ENCODE measurements at places on chromosomes 6 and 20. TPM values are rescaled to one million over a fixed set of nuclear protein-coding genes. Genes with fewer than 3 reads are reported as not detected.

DNA sequence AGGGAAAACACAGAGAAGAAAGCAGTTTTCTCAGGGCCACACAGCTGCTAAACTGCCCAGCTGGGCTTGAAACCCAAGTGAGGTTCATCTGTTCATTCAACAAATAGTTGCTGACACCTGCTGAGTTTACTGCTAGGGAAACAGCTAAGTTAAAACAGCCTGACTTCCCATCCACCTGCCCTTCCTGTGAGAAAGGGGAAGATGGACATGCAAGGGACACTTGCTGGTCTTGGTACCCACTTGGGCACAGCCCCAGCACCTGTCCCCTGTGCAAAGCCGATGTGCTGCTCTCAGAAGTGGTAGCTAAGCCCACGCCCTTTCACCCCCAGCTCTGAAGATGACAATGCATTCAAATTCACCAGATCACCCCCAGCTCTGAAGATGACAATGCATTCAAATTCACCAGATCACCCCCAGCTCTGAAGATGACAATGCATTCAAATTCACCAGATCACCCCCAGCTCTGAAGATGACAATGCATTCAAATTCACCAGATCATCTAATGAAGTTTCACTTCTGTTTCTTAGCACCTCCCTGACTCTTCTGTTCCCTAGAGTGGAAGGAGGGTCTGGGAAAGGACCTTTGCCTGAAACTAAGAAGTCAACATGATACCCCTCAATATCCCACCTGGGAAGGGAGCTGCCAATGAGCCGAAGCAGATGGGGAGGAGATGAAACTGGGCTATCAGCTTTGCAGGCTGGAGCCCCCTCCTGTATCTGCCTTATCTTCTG lies 46.0 kb upstream of the TOP1 start:
- no peak for DNase-seq
- H3K27me3 ChIP-seq: no peaks in the 10 kb centered on the region
- H3K4me1 ChIP-seq: peaks cover 11% of the 10 kb centered on the region
- H3K27ac ChIP-seq: no peak overlapping the region
- H3K4me3 ChIP-seq: no peak overlapping the region

The ACTL10 gene
- 2.4 TPM for total RNA-seq

DNA sequence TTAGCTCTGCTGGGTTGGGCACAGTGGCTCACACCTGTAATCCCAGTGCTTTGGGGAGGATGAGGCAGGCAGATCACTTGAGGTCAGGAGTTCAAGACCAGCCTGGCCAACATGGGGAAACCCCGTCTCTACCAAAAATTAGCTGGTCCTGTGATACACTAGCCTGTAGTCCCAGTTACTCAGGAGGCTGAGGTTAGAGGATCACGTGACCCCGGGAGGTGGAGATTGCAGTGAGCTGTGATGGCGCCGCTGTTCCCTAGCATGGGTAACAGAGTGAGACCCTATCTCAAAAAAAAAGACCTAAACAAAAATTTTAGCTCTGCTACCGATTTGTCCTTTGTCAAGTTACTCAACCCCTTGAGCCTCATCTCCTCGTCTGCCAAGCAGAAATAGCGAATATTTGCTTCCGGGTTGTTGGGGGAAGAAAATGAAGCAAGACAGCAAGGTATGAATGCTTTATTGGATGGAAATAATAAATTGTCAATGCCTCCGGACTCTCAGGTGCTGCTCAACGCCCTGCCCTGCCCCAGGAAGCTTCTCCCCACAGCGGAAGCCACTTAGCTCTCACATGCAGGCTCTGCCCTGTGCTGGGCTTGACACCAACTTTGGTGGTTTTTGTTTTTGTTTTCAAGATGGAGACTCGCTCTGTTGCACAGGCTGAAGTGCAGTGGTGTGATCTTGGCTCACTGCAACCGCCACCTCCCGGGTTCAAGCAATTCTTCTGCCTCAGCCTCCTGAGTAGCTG lies 24.9 kb upstream of the ITCH start:
- H3K4me1 ChIP-seq: no peaks in the 10 kb centered on the region
- DNase-seq: no peak
- no peaks in the 10 kb centered on the region for H3K36me3 ChIP-seq
- H3K27ac ChIP-seq: no peak overlapping the region
- no peak overlapping the region for H3K4me3 ChIP-seq

The SIRPD gene
- total RNA-seq: not detected

DNA sequence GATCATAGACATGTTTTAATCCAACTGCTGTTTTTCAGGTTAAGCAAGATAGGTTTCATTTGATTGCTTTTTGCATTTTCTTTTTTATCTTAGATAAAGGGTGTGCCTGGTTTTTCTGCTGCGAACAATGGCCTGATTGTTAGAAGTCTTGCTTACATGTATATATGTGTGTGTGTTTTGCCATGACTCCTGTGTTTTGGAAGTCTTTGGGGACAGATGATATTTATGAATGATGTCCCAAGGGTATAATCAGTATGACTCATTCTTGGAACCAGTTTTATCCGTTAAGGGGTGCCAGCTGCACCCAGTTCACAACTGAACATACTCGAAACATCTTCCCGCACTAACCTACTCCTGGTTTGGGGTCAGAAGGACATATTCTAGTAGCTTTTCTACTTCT lies 230.1 kb upstream of the SUPT3H start:
- no peak for DNase-seq
- H3K4me1 ChIP-seq: peaks cover 23% of the 10 kb centered on the region
- no peaks in the 10 kb centered on the region for H3K27me3 ChIP-seq
- peak overlapping the region; percentile 75 for H3K27ac ChIP-seq
- peaks cover 9% of the 10 kb centered on the region for H3K36me3 ChIP-seq
- H3K4me3 ChIP-seq: no peak overlapping the region

GRCh38 chr20:11124849-11125505 lies 451.2 kb upstream of the JAG1 start:
- H3K36me3 ChIP-seq: no peaks in the 10 kb centered on the region
- no peak for DNase-seq
- no peak overlapping the region for H3K27ac ChIP-seq
- H3K27me3 ChIP-seq: no peaks in the 10 kb centered on the region

GRCh38 chr6:73180763-73181619 lies 44.3 kb downstream of the KHDC1L start:
- no peaks in the 10 kb centered on the region for H3K36me3 ChIP-seq
- no peaks in the 10 kb centered on the region for H3K27me3 ChIP-seq
- DNase-seq: no peak
- H3K4me1 ChIP-seq: peaks cover 4% of the 10 kb centered on the region
- no peak overlapping the region for H3K27ac ChIP-seq

GRCh38 chr6:43804550-43805223 lies 34.7 kb downstream of the VEGFA start:
- H3K36me3 ChIP-seq: no peaks in the 10 kb centered on the region
- no peak for DNase-seq
- H3K4me1 ChIP-seq: peaks cover 2% of the 10 kb centered on the region
- H3K27me3 ChIP-seq: no peaks in the 10 kb centered on the region
- H3K4me3 ChIP-seq: no peak overlapping the region

The NRSN1 gene
- not detected for total RNA-seq

The BPI gene
- total RNA-seq: not detected

The ENPP4 gene
- total RNA-seq: 7.3 TPM

DNA sequence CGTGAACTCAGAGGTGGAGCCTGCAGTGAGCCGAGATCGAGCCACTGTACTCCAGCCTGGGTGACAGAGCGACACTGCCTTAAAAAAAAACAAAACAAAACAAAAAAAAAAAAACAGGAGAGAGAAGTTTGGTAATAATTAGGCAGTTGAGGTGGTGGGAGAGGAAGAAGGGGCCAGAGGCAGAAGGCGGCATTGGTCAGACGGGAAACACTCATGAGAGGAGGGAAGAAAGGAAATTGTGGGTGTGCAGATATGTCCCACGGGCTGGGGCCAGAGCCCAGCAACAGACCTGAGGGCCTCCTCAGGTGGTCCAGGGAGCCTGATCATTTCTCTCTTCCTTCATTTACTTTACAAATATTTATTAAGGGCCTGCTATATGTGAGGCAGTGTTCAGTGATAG lies 20.0 kb downstream of the SULF2 start:
- H3K4me1 ChIP-seq: no peaks in the 10 kb centered on the region
- DNase-seq: no peak
- no peak overlapping the region for H3K4me3 ChIP-seq
- H3K36me3 ChIP-seq: no peaks in the 10 kb centered on the region

- H3K4me1 ChIP-seq: no peaks in the 10 kb centered on the region
- no peak overlapping the region for H3K27ac ChIP-seq
- DNase-seq: no peak
- peaks cover 5% of the 10 kb centered on the region for H3K36me3 ChIP-seq
- H3K4me3 ChIP-seq: no peak overlapping the region
Observed at GRCh38 chr6:136618086-136618485, 67.9 kb upstream of the MAP7 start.

GRCh38 chr6:33746651-33747100 lies at the start of gene IP6K3:
IP6K3 (minus strand) TSS chr6:33746905; CDS start chr6:33735476, 11,429 bp downstream.
- H3K27ac ChIP-seq: no peak within 1 kb of the TSS
- no peak for DNase-seq
- H3K27me3 ChIP-seq: peaks cover 5% of the 10 kb centered on the region
- no peak within 1 kb of the TSS for H3K4me3 ChIP-seq
- peaks cover 2% of the 10 kb centered on the region for H3K4me1 ChIP-seq

The PI3 gene
- not detected for total RNA-seq

GRCh38 chr6:12654514-12654913 lies 62.1 kb upstream of the PHACTR1 start:
- H3K4me3 ChIP-seq: no peak overlapping the region
- no peak for DNase-seq
- H3K27ac ChIP-seq: no peak overlapping the region

The VGLL2 gene
- total RNA-seq: not detected

GRCh38 chr6:94600636-94601035 lies 976.7 kb upstream of the MANEA start:
- no peaks in the 10 kb centered on the region for H3K36me3 ChIP-seq
- H3K27ac ChIP-seq: no peak overlapping the region
- no peaks in the 10 kb centered on the region for H3K4me1 ChIP-seq
- H3K27me3 ChIP-seq: no peaks in the 10 kb centered on the region

DNA sequence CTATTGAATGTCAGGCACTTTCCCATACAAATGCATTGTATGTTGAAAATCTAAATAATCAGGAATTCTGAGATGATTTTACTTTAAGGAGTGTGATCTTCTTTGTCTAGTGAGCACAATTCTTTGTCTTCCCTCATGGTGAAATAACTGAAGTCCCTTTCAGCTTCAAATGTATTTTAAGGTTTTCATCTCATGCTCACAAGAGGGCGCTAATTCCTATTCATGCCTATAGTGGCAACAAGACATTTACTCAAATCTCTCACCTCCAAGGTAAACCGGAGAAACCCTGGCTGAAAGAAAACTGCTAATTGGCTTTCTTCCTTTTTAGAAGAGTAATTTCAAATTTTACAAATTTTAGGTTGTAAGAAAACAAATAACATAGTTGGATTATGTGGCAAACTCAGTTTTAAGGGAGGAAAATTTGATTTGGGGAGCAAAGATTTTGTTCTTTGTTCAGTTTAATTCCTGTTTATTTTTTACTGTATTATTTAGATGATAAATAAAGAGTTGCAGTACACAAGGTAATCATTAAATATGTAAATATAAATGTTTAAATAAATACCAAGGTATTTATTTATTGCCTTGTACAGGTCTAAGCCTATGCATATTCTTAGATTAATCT lies 69.1 kb downstream of the SLC35F1 start:
- no peak overlapping the region for H3K4me3 ChIP-seq
- peak; percentile 5 for DNase-seq
- H3K4me1 ChIP-seq: no peaks in the 10 kb centered on the region
- H3K27ac ChIP-seq: no peak overlapping the region
- peaks cover 7% of the 10 kb centered on the region for H3K27me3 ChIP-seq

The PACSIN1 gene
- 0.51 TPM for total RNA-seq

The DBNDD2 gene
- 15.5 TPM for total RNA-seq

The ANGPT4 gene
- total RNA-seq: not detected

The DUSP15 gene
- not detected for total RNA-seq

The MMUT gene
- total RNA-seq: 11.1 TPM

The TCF21 gene
- not detected for total RNA-seq

- H3K36me3 ChIP-seq: no peaks in the 10 kb centered on the region
- no peak overlapping the region for H3K27ac ChIP-seq
Observed at GRCh38 chr6:159533568-159533967, 159.5 kb downstream of the SOD2 start.

The FAM83D gene
- 13.8 TPM for total RNA-seq

DNA sequence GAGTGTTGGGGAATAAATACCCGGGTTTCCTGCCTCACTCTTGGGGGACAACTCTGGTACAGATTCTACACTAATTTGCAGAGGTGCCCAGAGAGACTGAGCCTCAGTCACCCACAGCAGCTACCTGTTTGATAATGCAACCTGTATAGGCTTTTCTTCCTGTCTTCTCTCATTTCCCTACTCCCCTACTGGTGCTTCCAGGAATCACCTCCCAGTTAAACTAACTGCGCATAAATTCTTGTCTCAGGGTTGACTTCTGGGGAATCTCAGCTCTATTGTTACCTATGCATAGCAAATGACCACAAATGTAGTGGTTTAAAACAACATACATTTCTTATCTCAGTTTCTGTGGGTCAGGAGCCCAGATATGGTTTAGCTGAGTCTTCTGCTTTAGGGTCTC lies 11.3 kb downstream of the OCSTAMP start:
- peaks cover 21% of the 10 kb centered on the region for H3K27me3 ChIP-seq
- no peak for DNase-seq
- no peak overlapping the region for H3K4me3 ChIP-seq

DNA sequence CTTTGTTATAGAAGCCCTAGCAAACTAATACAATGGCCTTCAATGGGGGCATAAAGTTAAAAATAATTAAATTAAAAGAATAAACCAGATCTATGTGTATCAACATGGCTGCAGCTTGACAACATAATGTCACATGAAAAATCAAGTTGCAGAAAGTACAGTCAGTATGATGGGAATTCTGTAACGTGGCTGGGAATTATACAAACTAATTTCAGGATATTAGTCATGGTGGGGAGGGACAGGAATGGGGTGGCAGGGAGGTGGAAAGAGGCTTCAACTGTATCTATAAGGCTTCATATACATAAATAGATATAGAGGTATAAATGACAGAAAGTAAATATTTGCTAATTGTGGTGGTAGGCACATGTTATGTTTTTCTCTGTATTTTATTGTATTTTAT lies 107.1 kb downstream of the UNC5CL start:
- peaks cover 5% of the 10 kb centered on the region for H3K27me3 ChIP-seq
- H3K27ac ChIP-seq: no peak overlapping the region
- no peak for DNase-seq
- H3K4me1 ChIP-seq: no peaks in the 10 kb centered on the region
- no peak overlapping the region for H3K4me3 ChIP-seq

DNA sequence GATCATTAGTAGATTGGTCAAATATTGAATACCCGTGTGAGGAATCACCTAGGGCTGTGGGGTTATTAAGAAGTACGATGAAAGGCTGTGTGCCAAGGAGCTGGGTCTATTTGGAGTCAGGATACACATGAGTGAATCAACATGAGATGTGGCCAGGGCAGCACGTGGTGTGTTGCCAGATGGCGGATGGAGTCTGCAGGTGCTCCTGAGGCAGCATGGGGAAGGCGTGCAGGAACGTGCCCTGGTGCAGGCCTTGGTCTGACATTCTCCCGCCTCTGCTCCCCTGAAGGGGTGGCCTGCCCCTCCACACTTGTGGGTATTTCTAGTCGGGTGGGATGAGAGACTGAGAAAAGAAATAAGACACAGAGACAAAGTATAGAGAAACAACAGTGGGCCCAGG lies 39.0 kb upstream of the SLC22A1 start:
- peaks cover 16% of the 10 kb centered on the region for H3K4me1 ChIP-seq
- H3K27ac ChIP-seq: no peak overlapping the region
- DNase-seq: no peak
- no peak overlapping the region for H3K4me3 ChIP-seq
- no peaks in the 10 kb centered on the region for H3K27me3 ChIP-seq

The EHMT2 gene
- 56.8 TPM for total RNA-seq

Measured in activated CD8-positive, alpha-beta T cell treated with anti-CD3 and anti-CD28 coated beads for 36 hours (primary cell).